ENCODE measurements at places on chromosomes 7 and 10.

GRCh38 chr10:91163269-91163868, 57.1 kb upstream of the PCGF5 start:
- DNase-seq: no peak

DNA sequence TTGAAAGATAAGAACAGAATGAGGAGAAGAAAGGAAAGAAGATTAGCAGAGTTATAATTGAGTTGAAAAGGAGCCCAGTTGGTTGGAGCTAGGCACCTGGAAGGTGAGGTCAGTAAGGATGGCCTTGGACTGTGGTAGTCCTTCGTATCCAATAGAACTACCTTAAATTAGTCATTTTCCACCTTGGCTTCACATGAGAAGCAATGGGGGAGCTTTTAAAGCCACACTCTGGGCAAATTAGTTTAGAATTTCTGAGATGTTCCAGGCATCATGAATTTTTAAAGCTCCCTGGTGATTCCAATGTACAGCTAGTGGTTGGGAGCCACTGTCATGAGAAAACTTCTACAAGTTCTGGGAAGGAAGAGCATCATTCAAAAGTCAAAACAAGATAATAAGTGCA, 27.3 kb upstream of the CYP3A5 start:
- DNase-seq: no peak

GRCh38 chr7:91929463-91929862, 11.2 kb upstream of the AKAP9 start:
- DNase-seq: no peak

DNA sequence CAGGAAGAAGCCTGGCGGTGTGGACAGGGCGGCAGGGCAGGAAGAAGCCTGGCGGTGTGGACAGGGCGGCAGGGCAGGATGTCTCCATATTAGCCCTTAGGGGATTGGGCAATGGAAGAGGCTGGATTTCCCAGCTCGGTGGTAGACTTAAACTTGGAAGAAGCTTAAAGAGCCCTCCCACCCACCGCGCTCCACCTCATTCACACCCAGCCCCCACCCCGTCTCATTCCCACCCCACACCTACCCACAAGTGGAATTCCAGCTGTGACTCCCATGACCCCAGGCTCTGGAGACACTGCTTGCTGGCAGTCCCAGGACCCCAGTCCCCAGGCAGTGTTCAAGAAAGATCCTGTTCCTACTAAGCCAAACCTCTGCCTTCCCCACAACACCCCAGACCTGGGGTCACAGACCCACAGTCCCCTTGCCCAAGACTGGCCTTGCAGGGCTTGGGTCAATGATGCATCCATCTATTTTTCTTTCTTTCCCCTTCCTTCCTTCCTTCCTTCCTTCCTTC, 34.0 kb downstream of the SPDYE6 start:
- no peak for DNase-seq

GRCh38 chr7:126662856-126663255, 589.9 kb downstream of the GRM8 start:
- DNase-seq: no peak

GRCh38 chr10:111177379-111177778, 100.5 kb downstream of the ADRA2A start:
- DNase-seq: no peak

- no peak for DNase-seq
Measured at GRCh38 chr10:89160339-89160738, 46.8 kb downstream of the CH25H start.

- no peak for DNase-seq
Measured at GRCh38 chr7:112182749-112183148, 23.4 kb downstream of the DOCK4 start.
